ENCODE measurements at places on chromosomes 4 and X.

DNA sequence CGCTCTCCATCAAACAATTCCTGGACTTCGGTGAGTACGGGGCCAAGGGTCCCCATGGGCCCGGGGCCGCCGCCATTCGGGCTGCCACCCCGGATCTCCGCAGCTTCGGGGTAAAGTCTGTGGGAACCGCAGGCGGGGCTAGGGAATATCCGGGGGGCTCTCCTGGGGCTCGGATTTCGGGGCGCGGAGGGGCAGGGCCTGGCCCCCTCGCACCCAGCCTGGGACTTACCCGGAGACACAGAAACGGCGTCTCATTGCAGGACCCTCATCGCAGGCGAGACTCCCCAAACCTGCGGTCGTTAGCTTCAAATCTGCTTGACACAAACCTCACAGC, 413 bp downstream of the PDK3 start:
- no peak for DNase-seq

GRCh38 chr4:68369142-68369805, 19.4 kb upstream of the YTHDC1 start:
- no peak for DNase-seq

DNA sequence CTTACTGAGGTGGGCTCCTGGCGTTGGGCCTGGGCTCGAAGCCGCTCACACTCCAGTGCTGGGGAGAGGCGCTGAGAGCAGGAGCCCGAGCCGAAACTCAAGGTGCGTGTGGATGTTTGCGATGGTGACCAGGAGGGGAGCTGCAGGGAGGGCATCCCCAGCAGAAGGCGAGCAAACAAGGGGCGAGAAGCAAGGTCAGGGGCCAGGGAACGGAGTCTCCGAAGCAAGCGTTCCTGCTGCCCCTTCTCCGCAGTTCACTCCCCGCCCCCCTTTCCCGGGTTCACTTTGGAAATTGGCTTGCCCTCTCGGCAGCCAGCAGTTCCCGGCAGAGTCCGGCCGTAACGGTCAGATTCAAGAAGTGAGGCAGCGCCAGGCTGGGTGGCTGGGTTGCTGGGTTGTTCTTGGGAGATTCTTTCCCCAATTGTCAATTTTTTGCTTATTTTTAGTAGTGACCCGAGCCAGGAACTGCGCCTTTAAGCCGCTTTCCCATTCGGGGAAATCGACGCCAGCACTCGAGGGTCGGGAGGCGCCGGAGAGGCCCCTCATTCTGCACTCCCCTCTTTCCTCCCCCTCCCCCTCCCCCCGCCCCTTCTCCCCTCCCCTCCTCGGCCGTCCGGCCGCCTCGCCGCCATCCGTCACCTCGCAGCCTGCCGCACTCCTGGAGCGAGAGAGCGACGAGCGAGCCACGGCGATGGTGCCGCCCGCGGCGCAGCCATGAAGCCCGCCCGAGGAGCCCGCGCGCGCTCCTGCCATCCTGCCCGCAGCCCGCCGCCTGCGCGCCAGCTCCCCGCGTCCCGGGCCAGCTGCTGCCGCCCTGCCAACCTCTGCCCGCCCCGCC, at the start of gene FRMPD3:
FRMPD3 (plus strand) TSS at position 655 of the 838 bp plus-strand sequence. CDS start 76,937 bp downstream, outside the sequence.
- DNase-seq = no peak

- no peak for DNase-seq
These were observed 87.4 kb upstream of the CITED1 start for GRCh38 chrX:72392816-72393800.

GRCh38 chr4:87038837-87039615, 104.2 kb downstream of the AFF1 start:
- no peak for DNase-seq

DNA sequence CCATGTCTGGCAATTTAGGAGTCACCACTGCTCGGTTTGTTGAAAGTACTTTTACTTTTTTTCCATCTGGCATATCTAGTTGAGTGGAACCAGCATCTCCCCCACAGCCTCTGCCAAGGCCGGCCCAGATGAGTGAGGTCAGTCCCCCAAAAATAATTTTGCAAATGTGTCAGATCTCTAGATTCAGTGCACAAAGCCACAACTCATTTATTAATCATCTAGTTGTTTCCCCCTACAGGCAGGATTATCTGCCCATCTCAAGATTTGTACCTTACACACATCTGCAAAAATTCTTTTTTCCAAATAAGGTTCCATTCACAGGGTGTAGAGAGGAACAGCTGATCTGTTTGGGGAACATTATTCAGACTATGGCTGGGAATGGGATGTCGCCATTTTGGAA, 174.0 kb upstream of the MXRA5 start:
- no peak for DNase-seq

DNA sequence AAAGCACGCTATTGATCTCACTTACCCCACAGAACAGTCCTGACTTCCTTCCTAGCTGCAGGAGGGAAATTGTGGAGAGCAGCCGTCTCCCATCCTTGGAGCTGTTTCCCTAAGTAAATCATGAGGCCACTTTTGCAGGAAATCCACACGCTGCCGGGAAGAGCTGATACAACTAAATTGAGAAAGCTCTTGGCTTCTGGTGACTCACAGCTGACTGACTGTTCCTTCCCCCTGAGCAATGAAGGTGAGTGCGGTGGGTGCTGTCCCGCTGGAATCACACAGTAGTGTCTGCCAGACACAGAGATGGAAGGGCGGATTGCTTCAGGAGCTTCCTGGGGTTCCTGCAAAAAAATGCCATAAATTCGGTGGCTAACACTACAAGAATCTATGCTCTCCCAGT, 268.9 kb downstream of the ASMT start:
- no peak for DNase-seq

Measured in stimulated activated CD4-positive, alpha-beta T cell treated with anti-CD3 and anti-CD28 coated beads, Interleukin-1b, Interleukin-23, amount 100 ng/mL, for 1 hour (primary cell).